ENCODE measurements at places on chromosomes 13 and 19. TPM values are rescaled to one million over a fixed set of nuclear protein-coding genes. Genes with fewer than 3 reads are reported as not detected.

DNA sequence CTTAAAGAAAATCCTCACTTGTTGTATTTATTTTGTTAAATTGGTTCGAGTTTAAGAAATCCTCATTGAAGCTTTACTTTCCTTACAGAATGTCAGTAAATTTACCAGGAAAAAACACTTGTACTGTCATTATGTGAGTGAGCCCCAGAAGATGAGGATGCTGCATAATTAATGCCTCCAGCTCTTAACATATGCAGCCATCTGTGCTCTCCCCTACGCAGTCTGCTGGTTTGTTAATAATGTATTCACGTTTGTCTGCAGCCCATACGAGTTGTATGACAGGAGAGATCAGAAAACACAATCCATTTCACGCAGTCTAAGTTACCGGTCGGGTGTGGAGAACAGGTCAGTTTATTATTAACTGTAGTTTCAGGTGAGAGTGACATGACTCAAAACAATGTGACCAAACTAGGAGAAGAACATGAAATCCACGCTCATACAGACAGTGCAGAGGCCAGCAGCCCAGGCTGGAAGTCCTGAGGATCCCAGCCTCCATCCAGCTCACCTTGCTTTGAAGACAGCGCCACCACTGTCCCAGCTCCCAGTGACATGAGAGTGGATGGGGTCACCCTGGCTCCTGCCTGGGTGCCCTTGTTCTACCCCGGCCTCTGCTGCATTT lies 19.8 kb upstream of the ATP11A start:
- H3K36me3 ChIP-seq: no peaks in the 10 kb centered on the region
- no peak for DNase-seq
- no peaks in the 10 kb centered on the region for H3K4me1 ChIP-seq
- H3K27ac ChIP-seq: no peak overlapping the region
- no peak overlapping the region for H3K4me3 ChIP-seq
- peaks cover 37% of the 10 kb centered on the region for H3K27me3 ChIP-seq

DNA sequence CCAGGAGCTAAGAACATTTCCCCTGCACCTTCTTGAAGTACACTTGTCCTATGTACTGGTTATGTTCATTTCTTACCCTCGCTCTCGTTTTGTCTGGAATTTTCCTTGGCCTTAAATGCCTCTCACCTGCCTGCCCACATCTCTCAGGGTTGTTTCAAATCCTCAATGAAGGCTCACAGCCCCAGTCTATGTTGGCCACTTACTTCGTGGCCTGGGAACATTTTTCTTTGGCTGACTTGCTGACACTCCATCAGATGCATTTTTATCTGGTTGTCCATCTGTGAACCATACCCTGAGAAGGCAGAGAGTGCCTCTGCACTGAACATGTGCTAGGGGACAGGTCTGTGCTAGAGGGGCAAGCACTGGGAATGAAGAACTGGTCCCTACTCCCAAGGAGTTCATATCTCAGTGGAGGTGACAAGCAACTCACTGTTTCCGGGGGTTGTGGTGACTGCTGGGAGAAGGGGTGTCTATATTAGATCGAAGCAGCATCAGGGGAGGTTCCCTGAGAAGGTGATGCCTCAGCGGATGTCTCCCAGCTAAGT lies 53.6 kb downstream of the USPL1 start:
- peaks cover 5% of the 10 kb centered on the region for H3K27me3 ChIP-seq
- DNase-seq: no peak
- H3K27ac ChIP-seq: no peak overlapping the region
- peaks cover 10% of the 10 kb centered on the region for H3K4me1 ChIP-seq
- H3K4me3 ChIP-seq: no peak overlapping the region

DNA sequence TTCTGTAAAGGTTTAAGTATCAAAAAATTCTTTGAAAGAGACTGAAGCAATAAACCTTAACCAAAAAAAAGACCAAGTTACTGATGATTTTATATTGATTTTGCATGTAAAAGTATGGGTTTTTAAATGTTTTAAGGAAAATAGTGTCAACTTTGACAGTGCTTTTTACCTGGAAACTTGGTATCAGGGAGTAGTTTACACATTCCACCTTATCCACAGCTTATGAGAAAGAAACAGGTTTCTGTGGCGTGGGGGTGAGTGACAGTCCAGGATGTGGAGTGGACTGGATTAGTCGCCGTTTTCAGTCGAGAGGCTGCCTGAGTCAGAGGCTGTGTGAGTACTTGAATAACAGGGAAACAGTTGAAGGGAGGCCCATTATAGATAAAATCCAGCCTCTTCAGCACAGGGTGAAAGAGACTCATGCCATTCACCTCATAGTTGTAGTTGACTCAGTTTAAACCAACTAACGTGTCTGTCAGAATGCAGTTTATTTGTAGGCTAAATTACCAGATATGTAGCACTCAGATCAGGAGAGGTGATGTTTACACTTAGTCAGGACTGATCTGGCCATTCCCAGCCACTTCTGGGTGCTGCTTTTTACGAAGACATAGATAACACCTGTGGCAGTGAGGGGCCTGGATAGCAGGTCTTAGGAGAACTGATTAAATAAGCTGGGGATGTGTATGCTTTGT lies 595 bp upstream of the GPR183 start:
- H3K4me1 ChIP-seq: peaks cover 50% of the 10 kb centered on the region
- peak overlapping the region; percentile 78 for H3K27ac ChIP-seq
- H3K36me3 ChIP-seq: peaks cover 7% of the 10 kb centered on the region
- H3K27me3 ChIP-seq: no peaks in the 10 kb centered on the region
- DNase-seq: no peak
- H3K4me3 ChIP-seq: no peak overlapping the region

Gene ZNF616
- 16.5 TPM for total RNA-seq

DNA sequence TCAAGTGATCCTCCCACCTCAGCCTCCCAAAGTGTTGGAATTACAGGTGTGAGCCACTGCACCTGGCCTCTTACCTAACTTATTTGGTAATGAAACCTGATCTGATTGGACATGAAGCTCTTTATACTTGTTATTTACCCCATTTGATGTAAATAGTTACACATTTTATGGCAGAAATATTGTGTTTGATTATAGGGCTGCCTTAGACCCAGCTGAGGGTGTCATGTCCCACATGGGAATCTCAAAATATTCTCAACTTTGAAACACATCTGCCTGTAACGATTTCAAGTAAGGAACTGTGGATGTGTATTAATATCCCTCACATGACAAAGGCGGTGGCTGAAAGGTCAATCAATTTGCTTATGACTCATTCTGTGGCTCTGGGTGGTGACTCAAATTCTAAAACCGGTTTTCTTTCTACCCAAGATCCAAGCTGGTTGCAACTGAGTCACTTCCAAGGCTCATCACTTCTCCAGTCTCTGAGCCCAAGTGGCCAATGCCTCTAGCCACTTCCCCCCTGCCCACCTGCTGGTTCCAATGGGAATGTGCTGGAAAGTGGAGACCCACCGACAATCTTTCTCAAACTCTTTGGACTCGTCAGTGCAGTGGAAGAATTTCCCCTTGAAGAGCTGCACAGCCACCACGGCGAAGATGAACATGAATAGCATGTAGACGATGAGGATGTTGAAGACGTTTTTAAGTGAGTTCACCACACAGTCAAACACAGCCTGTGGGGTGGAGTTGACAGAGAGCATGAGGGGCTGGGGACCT lies 110.9 kb downstream of the IER2 start:
- no peak overlapping the region for H3K4me3 ChIP-seq
- H3K36me3 ChIP-seq: peaks cover 2% of the 10 kb centered on the region
- H3K27me3 ChIP-seq: peaks cover 34% of the 10 kb centered on the region
- no peak for DNase-seq
- H3K27ac ChIP-seq: peak overlapping the region; percentile 73
- H3K4me1 ChIP-seq: peaks cover 8% of the 10 kb centered on the region

- H3K27me3 ChIP-seq: no peaks in the 10 kb centered on the region
- H3K27ac ChIP-seq: no peak overlapping the region
- H3K36me3 ChIP-seq: peaks cover 6% of the 10 kb centered on the region
- H3K4me1 ChIP-seq: peaks cover 2% of the 10 kb centered on the region
Observed at GRCh38 chr13:33341861-33342452, 56.4 kb upstream of the STARD13 start.

- H3K27ac ChIP-seq: no peak overlapping the region
- H3K27me3 ChIP-seq: peaks cover 3% of the 10 kb centered on the region
- H3K36me3 ChIP-seq: peaks cover 5% of the 10 kb centered on the region
- no peaks in the 10 kb centered on the region for H3K4me1 ChIP-seq
- no peak for DNase-seq
Observed at GRCh38 chr19:10306327-10306726, 3.3 kb downstream of the ZGLP1 start.

Gene GIPR
- total RNA-seq: 1.3 TPM

Gene ZNF324
- total RNA-seq: 12.9 TPM

Gene PRX
- total RNA-seq: 5.0 TPM

Gene IER2
- 148 TPM for total RNA-seq

DNA sequence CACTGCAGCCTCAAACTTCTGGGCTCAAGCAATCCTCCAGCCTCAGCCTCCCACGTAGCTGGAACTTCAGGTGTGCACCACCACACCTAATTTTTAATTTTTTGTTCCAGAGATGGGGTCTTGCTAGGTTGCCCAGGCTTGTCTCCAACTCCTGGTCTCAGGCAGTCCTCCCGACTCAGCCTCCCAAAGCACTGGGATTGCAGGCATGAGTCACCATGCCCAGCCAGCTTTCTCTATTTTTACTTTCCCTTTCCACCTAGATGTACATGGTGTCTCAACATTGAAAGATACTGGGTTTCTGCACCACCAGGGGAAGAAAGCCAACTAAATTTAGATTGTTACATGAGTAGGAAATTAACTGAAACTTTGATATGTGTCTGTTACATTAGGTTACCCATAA lies 13.8 kb upstream of the ZNF846 start:
- no peak overlapping the region for H3K27ac ChIP-seq
- H3K4me1 ChIP-seq: peaks cover 16% of the 10 kb centered on the region
- H3K4me3 ChIP-seq: no peak overlapping the region
- no peak for DNase-seq
- peaks cover 7% of the 10 kb centered on the region for H3K36me3 ChIP-seq

- H3K36me3 ChIP-seq: no peaks in the 10 kb centered on the region
- H3K4me3 ChIP-seq: no peak overlapping the region
- H3K27ac ChIP-seq: no peak overlapping the region
- no peak for DNase-seq
Observed at GRCh38 chr13:21638319-21639282, 32.3 kb upstream of the FGF9 start.

DNA sequence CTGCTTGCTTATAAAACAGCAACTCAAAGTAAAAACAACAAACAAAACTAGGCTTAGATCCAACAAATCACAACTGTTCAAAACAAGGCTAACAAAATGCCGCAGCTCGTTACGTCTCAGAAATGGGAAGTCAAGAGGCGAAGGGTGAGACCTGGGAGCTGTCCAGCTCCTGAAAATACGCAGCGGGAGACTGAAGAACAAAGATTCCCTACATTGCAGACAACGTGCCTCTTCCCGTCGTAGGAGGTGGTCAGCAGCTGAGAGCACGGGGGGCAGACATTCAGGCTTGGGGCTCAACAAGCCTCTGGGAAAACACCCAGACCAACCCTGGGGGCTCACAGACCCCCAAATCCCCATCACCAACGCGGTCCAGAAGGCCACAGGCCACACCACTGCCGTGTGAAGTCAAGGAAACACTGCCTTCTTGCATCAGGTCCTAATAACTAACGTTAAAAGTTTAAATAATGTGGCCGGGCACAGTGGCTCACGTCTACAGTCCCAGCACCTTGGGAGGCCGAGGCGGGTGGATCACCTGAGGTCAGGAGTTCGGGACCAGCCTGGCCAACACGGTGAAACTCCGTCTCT lies 13.5 kb downstream of the PLPP2 start:
- no peak overlapping the region for H3K27ac ChIP-seq
- H3K36me3 ChIP-seq: no peaks in the 10 kb centered on the region
- H3K4me1 ChIP-seq: no peaks in the 10 kb centered on the region
- H3K4me3 ChIP-seq: no peak overlapping the region
- H3K27me3 ChIP-seq: peaks cover 32% of the 10 kb centered on the region

GRCh38 chr19:31648347-31648746 lies 299.1 kb upstream of the TSHZ3 start:
- no peak overlapping the region for H3K4me3 ChIP-seq
- H3K4me1 ChIP-seq: no peaks in the 10 kb centered on the region
- no peak for DNase-seq
- no peaks in the 10 kb centered on the region for H3K27me3 ChIP-seq
- H3K27ac ChIP-seq: no peak overlapping the region
- no peaks in the 10 kb centered on the region for H3K36me3 ChIP-seq

DNA sequence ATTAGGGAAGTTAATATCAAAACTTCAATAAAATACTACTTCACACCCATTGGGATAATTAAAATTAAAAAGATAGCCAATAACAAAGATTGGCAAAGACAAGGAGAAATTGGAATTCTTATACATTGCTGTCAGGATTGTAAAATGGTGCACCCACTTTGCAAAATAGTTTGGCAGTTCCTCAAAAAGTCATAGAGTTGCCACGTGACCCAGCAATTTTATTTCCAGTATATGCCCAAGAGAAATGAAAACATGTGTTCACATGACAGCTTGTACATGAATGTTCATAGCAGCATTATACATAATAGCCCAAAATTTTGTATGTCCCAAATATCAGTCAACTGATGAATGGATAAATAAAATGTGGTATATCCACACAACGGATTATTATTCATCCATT lies 3.3 kb downstream of the MBD3L1 start:
- no peak overlapping the region for H3K4me3 ChIP-seq
- no peak overlapping the region for H3K27ac ChIP-seq
- H3K36me3 ChIP-seq: no peaks in the 10 kb centered on the region

- H3K4me1 ChIP-seq: peaks cover 42% of the 10 kb centered on the region
- H3K4me3 ChIP-seq: no peak overlapping the region
- H3K27me3 ChIP-seq: no peaks in the 10 kb centered on the region
- peaks cover 16% of the 10 kb centered on the region for H3K36me3 ChIP-seq
Observed at GRCh38 chr13:51663973-51664957, 80.0 kb downstream of the WDFY2 start.

DNA sequence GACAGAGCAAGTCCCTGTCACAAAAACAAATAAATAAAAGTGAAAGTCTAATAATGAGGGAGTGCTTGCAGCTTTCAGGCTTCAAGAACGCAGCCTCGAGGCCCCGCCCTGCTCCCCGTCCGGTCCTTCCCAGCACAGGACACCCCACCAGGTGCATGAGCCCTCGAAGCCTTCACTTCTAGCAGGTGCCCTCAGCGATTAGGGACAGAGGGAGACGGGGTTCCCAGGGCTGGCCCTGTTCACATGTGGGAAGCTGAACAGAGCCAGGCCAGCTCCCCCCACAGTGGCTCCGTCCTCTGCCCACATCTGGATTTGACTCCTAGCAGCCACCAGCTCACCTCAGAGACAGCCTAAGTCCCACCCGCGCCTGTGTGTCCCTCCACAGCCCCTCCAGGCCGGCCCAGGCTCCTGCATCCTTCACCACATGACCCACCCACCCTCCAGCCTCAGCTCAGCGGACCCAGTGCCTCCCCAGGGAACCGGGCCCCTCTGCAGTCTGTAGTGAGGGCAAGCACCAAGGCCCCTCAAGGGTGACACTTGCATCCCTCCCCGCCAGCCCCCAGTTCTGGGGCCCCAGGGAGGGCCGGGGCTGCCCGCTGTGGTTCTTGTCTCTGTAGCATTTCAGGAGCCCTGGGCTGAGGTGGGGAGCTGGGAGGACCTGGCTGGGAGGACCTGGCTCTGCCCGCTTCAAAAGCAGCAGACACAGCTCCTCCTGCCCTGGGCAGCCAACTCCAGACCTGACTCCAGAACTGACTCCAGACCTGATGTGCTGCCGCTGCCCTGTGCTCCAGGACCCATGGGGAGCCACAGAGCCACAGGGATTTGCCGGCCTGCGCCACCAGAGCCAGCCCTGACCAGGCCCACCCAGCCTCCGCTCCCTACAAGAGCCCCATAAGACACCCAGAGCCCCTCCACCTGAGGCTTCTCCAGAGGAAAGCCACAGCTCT lies 27.2 kb downstream of the GPX4 start:
- H3K4me3 ChIP-seq: peak overlapping the region; percentile 73
- peaks cover 38% of the 10 kb centered on the region for H3K4me1 ChIP-seq
- no peaks in the 10 kb centered on the region for H3K27me3 ChIP-seq
- peak overlapping the region; percentile 64 for H3K27ac ChIP-seq
- peaks cover 2% of the 10 kb centered on the region for H3K36me3 ChIP-seq

Gene FSD1
- 13.3 TPM for total RNA-seq
